ENCODE measurements at places on chromosomes 16 and 17.

- no peak for DNase-seq
Measured at GRCh38 chr17:17076066-17076465, 33.8 kb downstream of the MPRIP start.

GRCh38 chr17:66611397-66611796 is 223.5 kb upstream of the CACNG5 start:
- DNase-seq, result no peak

DNA sequence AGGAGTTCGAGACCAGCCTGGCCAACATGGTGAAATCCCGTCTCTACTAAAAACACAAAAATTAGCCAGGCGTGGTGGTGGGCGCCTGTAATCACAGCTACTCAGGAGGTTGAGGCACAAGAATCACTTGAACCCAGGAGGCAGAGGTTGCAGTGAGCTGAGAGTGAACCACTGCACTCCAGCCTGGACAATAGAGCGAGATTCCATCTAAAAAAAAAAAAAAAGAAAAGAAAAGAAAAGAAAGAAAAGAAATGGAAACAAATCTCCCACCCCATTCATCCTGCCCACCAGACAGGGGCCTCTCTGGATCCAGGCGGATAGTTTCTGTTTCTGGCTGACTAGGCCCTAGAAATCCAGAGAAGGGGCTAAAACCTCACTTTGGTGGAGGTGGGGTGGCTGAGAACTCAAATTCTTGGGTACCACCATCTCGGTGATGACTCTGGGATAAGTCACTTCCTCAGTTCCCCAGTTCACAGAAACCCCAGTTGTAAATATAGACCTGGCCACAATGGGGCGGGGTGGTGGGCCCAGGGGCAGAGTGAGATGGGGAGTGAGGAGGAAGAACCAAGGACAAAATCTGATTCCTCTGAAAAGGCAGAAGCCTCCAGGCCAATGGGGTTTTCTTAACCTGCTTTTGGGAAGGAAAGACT is 22.2 kb downstream of the SOCS1 start:
- no peak for DNase-seq

DNA sequence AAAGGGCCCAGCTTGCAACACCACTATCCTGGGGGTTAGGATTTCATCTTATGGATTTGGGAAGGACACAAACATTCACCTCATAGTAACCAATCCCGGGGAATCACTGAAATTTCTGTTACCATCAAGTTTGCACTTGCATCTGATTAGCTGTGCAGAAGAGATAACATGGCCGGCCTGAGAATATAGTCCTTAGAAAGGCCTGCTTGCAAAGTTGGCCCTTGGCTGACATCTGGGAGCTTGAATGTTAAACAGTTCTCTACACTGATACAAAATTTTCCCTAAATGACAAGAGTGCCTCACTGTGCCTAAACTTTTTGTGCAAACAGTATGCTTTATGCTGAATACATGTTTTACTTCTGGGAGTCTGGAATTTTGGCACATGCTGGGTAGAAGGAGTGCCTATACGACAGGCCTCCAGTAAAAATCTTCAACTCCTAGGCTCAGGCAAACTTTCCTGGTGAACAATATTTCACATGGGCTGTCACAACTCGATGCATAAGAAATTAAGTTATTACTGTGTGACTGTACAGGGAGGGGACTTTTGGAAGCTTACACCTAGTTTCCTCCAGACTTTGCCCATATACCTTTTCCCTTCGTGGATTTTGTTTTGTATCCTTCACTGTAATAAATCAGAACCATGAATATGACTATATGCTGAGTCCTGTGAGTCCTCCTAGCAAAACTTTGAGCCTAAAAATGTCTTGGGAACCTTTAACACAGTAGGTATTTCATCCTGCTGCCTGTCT is 31.3 kb downstream of the TBC1D3B start:
- no peak for DNase-seq

- DNase-seq, result no peak
Measured at GRCh38 chr17:65820811-65821210, 259.4 kb upstream of the AXIN2 start.

GRCh38 chr16:78478267-78478861 is 378.9 kb downstream of the WWOX start:
- DNase-seq, result no peak

DNA sequence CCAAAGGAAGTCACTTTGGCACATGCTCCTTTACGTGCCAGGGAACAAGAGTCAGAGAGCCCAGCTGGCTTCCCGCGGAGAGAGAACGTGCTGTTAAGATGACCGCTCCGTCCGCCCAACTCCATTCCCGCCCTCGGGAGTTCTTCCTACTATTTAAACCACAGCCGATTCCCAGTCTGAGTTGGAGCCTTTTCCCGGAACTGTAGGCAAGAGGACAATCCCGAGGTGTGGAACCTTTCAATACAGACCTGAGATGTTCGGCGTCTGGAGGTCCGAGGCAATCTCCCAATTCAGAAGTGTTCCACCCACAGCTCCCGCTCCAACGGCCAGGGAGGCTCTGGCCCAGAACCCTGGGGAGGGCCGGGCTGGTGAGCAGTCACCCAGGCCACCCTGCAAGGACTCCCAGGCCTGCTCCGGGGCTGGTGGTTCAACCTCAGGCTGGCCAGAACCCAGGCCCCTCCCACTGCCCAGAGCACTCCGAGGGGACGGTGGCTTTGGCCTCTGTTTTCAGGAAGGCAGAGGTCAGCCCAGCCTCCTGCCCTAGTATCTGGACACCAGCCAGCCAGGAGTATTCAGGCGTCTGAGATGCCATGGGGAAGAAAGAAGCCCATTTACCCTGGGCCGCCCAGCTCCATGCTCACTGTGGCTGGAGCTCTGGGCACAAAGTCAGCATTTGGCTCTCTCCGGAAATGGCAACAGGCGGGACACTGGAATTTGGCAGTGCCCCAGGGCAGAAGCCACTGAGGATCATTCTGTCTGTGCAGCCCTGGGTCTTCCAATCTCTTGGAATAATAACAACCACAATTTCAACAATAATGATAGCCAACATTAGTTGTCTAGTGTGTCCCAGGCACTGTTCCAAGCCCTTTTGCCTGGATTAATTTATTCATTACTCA is 21.4 kb downstream of the EMP2 start:
- no peak for DNase-seq

- no peak for DNase-seq
Measured at GRCh38 chr16:9791556-9791955, 390.7 kb downstream of the GRIN2A start.

GRCh38 chr16:58324792-58325191 is 30.0 kb upstream of the PRSS54 start:
- no peak for DNase-seq

DNA sequence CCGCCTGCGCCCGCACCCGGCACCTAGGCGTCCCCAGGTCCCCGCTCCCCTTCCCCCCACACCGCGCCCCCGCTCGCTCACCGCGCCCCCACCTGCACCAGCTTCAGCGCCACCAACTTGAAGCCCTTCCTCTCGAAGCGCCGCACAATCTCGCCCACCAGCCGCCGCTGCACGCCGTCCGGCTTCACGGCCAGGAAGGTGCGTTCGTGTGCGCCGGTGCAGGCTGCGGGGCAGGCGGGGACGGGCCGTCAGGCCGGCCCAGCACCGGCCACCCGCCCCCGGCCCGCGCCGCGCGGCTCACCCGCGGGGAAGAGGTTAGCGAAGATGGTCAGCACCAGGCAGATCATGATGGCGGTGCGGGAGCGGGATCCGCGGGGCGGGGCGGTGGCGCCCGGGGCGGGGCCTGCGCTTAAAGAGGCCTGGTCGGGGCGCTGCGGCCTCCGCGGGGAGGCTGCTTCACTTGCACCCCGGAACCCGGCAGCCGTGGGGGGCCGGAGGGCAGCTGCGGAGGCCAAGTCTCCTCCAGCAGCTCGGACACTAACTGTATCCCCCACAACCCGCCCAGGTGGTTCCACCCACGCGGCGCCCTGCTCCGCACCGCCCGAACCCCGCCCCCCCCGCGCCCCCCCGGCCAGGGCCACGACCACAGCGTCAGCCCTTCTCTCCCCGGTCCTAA is at the start of gene NME3:
TSS of gene NME3 (minus strand) at position 356 of the 676 bp plus-strand sequence. CDS start at position 347, 9 bp downstream.
- DNase-seq, result peak; percentile 74

- DNase-seq, result no peak
Measured at GRCh38 chr17:68431661-68432071, 25.6 kb downstream of the WIPI1 start.

DNA sequence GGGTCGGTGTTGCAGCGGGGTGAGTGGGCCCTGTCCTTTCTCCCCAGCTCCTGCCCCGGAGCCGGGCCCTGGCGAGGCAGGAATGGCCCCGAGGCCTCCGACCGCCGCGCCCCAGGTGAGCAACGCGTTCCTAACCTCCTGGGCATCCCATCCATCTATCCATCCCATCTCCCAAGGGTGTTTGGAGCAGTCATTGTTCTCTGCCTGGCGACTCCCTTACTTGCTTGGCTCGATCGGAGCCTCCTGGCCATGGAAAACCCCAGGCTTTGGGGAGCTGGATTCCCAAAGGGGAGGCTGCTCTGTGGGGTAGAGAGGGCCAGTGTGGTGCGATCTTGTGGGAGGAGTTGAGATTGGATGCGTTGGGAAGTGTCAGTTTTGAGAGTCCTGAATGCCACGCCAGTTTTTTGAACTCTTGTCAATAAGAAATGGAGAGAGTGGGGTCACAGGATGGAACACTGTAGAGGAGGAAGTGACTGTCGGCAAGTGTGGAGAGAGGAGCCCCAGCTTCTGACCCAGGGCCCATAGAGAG is 684 bp downstream of the ZFP90 start:
- no peak for DNase-seq

DNA sequence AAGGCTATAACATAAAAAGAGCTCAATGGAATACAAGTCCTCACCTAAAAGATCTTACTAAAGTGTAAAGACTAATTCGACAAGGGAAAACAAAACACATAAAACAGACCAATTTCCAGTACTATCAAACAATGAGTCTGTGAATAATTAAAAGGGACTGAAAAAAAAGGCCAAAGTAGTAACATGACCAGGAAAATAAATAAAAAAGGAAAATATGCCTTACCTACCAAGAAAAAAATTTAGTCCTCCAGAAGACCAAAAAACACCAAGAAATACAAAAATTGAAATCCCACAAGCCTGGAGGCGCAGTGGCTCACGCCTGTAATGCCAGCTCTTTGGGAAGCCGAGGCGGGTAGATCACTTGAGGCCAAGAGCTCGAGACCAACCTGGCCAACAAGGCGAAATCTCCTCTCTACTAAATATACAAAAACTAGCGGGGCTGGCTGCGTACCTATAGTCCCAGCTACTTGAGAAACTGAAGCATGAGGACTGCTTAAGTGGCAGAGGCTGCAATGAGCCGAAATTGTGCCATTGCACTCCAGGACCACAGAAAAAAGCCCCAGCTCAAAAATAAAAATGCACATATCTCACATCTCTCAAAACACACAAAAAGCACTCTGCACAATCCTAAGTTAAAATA is 60.8 kb downstream of the TEX14 start:
- no peak for DNase-seq

- DNase-seq, result no peak
Measured at GRCh38 chr17:82232876-82233785, 4.3 kb downstream of the SLC16A3 start.

DNA sequence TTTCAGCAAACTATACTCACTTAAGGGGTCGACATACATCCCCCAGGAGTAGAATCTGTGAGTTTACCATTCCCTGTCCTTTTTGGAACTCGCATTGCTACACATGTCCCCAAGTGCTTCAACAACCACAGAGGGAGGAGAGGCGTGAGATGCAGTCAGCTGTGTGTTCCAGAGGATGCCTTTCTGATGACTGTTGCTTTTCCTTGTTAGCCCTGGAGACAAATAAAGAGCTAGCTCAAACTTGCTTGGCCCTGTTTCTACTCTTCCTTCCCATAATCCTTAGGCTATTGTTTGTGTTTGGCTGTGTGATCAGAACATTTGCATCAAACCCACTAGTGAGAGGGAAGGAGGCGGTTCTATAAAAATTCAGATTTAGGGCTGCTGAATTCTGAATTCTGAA is 264.0 kb downstream of the ENGASE start:
- no peak for DNase-seq

- DNase-seq, result no peak
Measured at GRCh38 chr17:7747635-7748071, 30.1 kb downstream of the DNAH2 start.

GRCh38 chr16:52466994-52467393 is 79.9 kb downstream of the TOX3 start:
- DNase-seq, result no peak

DNA sequence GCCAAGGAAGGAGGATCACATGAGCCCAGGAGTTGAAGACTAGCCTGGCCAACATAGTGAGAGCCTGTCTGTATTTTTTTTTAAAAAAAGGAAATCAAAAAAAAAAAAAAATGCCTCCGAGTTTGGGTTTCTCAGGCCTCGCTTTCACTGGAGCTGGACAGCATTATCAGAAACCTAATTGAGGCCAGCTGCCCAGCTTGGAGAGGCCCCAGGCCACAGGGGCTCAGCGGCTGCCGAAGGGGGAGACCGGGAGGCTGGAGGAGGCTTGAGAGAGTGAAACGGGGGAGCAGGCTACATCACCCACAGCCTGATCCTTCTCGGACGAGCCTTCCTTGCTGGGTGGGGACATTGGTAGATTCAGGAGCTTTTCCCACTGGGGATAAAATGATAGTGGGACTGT is 5.1 kb downstream of the TTYH2 start:
- no peak for DNase-seq

- no peak for DNase-seq
Measured at GRCh38 chr17:33725675-33726271, 432.7 kb upstream of the ASIC2 start.

GRCh38 chr17:40490289-40490853 is 11.1 kb downstream of the TNS4 start:
- DNase-seq, result no peak

- no peak for DNase-seq
Measured at GRCh38 chr17:8791910-8792270, 7.3 kb downstream of the MFSD6L start.

- no peak for DNase-seq
Measured at GRCh38 chr17:76431509-76431908, 21.4 kb downstream of the UBE2O start.

GRCh38 chr17:45149669-45150664 is 1.7 kb downstream of the HEXIM1 start:
- DNase-seq, result no peak

GRCh38 chr16:20889625-20890275 is 10.4 kb downstream of the DCUN1D3 start:
- no peak for DNase-seq

- DNase-seq, result no peak
Measured at GRCh38 chr16:69100071-69100691, 5.3 kb upstream of the HAS3 start.

GRCh38 chr17:66633317-66633965 is 201.5 kb upstream of the CACNG5 start:
- DNase-seq, result no peak

- no peak for DNase-seq
Measured at GRCh38 chr16:87464691-87465300, 28.0 kb downstream of the ZCCHC14 start.

GRCh38 chr17:8629371-8630226 is 926 bp downstream of the MYH10 start:
- DNase-seq, result no peak

GRCh38 chr16:68264128-68265077 is at the start of gene SLC7A6:
Gene SLC7A6, plus strand, starts transcription at chr16:68264526. Its CDS starts 10,201 bp downstream, at chr16:68274727.
- DNase-seq, result peak; percentile 86

DNA sequence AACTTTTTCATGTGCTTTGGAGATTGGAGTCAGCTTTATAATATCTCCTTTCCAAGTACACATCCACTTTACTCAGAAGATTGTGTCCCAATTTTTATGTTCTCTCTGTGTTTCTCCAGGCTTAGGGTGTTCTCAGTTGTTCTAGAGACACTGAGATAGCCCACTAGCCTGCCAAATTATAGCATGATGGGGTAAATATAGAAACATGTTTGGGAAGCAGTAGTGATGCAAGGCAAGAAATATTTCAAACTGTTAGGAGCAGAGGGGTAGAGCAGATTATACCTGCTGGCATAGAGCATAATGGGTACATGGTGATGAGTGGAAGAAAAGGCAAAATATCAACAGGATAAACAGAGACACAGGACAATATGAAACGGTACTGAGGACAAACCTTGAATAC is 12.4 kb downstream of the SLFN11 start:
- no peak for DNase-seq
